Bone marrow (tissue), 2 donors: ENCODE measurements at places on chromosomes 2 and 18.

DNA sequence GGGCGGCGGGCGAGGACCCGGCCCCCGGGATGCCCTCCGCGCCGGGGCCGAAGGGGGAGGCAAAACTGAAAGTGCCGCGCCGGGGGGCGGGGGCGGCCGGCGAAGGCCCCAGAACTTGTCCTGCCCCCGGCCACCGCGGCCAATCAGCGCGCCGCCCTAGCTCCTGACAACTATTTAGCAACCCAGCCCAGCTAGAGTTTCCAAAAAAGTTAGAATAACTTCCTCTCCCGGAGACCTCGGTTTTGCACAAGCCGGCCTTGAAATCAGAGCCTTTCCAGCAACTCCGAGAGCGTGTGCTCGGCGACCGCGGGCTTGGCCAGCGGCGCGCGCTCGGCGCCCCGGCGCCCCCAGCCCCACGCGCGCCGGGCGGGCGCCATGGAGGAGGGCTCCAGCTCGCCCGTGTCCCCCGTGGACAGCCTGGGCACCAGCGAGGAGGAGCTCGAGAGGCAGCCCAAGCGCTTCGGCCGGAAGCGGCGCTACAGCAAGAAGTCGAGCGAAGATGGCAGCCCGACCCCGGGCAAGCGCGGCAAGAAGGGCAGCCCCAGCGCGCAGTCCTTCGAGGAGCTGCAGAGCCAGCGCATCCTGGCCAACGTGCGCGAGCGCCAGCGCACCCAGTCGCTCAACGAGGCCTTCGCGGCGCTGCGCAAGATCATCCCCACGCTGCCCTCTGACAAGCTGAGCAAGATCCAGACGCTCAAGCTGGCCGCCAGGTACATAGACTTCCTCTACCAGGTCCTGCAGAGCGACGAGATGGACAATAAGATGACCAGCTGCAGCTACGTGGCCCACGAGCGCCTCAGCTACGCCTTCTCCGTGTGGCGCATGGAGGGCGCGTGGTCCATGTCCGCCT is at the start of gene TWIST2:
Gene TWIST2, plus strand, starts transcription at position 245 of the 850 bp plus-strand sequence. Its CDS starts 131 bp downstream, at position 376.
- no peak for DNase-seq

GRCh38 chr18:66641056-66641455 is 37.2 kb upstream of the CDH19 start:
- DNase-seq: no peak

GRCh38 chr2:220674033-220674432 is 898.1 kb downstream of the EPHA4 start:
- no peak for DNase-seq

- DNase-seq: no peak
Observed at GRCh38 chr2:239670463-239671120, 269.8 kb upstream of the HDAC4 start.

DNA sequence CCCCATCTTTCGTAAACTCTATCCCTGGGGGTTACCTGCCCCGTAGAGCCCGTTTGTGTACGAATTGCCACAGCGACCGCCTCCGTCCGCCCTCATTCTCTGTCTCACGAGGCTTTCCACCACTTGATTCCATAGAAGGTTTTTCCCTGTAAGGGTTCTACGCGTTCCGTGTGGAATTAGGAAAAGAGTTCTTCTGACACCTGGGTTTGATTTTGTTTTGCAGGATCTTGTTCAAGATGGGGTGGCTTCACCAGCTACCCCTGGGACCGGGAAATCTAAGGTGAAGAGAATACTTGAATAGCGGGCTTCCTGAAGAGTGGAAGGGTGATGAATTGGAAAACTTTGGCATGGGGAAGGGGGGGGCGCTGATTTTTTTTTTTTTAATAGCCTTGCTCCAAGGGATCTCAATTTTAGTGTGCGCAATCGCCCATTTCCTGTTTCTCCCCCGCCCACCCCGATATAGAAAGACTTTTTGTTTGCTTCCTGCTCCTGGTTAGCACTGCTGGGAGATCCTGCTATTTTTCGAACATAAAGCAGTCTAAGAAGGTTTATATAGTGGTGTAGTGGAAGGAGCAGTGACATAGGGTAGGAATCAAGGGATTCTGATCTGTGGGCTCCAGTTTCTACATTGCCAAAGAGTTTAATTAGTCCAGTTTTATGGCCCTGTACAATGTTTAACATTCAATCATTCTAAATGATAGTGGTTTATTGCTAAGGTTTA is 564 bp downstream of the GCC2 start:
- DNase-seq: peak; percentile 20

DNA sequence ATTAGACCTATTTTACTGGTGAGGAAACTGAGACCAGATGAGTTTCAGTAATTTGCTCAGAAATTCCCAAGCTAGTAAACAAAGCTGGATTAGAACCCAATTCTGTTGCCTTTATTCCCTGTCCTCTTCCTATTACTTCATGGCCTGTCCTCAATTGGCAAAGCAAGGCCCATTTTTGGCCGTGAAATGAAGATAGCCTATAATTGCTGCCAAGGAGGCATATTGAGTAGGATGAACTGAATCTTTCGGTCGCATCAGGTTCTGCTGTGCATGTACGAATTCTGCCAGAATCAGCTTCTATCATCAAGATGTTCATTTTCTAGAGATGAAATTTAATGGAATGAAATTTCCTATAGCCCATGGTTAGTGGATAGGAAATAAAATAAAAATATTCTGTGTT is 1485.2 kb upstream of the PIK3C3 start:
- no peak for DNase-seq

DNA sequence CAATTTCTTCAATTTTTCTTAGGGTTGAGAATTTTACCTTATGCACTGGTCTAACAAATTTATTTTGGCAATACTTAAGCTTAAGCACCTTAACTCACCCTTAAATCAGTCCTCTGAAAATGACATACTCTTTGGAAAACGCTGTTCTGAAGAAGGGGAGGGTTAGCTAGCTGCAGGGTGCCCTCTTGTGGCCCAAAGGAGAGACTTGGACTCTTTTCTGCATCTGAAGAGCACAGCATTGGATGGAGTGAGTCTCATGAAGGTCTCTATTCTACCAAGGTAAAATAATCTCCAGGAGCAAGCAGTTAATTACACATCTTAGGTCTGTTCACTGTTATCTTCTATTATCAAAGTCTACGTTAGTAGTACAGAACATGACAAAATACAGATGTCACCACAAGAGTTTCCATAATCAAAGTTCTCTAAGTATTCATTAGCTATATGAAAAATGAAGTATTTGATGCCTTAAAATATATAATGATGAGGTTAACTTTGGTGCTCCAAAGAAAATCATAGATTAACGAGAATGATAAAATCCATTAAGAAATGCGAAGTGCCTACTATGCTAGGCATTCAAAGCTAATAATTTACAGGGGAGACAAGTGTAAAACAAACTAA is 24.4 kb downstream of the PUM2 start:
- DNase-seq: no peak

- DNase-seq: no peak
Observed at GRCh38 chr2:150911766-150912280, 349.8 kb downstream of the RBM43 start.

GRCh38 chr2:76307495-76307894 is 596.8 kb upstream of the GCFC2 start:
- no peak for DNase-seq

GRCh38 chr18:69996951-69997798 is 49.5 kb upstream of the CD226 start:
- DNase-seq: no peak

DNA sequence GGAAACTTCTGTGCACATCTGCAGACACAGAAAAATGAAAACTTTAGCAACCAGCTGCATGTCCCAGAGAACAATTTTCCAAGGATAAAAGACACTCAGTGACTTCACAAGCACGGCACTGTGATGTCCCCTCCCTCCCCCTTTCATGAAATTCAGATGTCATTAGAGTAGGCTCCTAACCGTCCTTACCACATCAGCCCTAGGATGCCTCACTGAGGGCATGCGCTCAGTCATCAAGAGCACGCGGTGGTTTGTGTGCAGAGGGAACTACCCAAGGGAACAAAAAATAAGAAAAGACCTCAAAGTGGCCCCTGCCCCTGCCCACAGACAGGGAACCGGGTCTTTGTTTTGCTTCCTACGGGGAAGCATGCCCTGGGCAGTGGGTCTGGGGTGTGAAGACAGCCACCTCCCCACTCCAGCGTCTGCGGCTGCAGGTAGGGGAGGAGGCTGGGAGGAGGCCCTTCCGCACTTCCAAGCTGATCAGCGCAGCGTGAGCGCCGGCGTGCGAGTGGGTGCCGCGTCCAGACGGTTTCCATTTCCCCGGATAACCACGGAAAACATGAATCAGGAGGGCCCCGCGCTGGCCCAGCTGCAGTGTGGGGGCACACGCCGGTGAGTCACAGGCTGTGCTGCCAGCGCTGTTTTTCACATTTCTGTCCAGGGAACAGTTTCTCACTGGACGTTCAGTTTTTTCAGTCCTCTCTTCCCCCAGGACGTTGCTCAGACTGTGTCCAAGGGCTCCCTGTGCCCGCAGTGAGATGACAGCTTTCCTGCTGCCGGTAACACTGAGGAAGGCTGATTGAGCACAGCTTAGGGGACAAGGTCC is 70.6 kb downstream of the COPS8 start:
- no peak for DNase-seq

DNA sequence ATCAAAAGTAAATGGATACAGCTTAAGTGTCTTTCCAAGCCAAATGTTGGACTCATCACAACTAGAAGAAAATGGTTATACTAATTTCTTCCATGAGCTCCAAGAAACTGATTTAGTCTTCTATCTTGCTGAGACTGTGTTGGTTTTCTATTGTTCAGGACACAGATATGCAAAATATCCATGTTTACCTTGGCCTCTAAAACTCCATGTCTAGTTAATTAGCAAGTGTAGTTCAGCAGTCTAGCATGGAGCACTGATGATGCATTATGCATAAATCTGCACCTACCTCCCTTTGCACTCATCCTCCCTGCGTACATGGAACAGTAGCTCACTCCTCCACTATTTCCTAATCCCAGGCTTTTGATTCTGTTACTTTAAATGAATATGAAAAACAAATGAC is 731.4 kb upstream of the CHAC2 start:
- DNase-seq: no peak

DNA sequence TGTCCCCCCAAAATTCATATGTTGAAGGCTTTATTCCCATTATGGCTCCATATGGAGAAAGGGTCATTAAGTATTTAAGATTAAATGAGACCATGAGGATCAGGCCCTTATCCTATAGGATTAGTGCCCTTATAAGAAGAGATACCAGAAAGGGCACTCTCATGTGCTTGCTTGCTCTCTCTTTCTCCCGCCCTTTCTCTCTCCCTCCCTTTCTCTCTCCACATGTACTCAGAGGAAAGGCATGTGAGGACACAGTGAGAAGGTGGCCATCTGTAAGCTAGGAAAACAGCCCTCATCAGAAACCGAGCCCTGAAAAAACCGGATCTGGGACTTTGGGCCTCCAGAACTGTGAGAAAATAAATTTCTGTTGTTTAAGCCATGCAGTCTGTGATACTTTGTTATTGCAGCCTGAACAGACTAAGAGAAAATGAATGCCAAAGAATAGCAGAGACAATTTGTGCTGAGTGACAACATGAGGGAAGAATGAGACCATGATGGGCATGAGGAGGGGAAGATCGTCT is 300.0 kb upstream of the SLC39A10 start:
- no peak for DNase-seq

DNA sequence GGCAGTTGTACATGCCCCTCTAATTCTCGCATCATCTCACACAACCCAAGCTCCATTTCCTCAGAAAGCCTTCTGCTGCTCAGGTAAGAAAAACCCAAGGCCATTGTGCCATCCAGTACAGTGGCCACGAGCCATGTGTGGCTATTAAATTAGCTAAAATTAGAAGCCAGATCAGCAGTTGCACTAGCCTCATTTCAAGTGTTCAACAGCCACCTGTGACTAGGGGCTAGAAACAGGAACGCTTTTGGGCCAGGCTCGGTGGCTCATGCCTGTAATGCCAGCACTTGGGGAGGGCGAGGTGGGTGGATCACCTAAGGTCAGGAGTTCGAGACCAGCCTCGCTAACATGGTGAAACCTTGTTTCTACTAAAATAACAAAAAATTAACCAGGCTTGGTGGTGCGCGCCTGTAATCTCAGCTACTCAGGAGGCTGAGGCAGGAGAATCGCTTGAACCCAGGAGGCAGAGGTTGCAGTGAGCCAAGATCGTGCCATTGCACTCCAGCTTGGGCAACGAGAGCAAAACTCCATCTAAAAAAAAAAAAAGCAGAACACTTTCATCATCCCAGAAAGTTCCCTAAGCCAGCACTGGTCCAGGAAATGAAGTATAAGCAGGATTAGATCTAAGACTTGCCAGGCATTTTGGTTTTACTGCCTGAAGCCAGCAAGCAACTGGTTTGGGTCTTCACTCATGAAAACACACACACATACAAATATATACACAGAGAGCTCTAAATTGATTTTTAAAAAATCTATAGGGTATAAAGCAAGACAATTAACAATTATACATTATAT is 35.7 kb downstream of the ATP8B1 start:
- DNase-seq: no peak

DNA sequence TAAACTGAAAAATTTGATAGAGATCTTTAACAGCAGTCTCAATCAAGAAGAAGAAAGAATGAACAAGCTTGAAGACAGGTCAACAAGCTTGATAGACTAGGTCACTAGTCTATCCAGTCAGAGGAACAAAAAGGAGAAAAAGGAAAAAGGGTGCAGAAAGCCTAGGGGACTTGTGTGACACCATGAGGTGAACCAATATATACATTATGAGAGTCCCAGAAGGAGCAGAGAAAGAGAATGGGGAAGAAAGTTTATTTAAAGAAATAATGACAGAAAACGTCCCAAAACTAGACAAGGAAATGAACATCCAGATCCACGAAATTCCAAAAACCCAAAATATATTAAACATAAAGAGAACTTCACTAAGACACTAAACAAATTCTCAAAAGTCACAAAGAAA is 84.5 kb downstream of the VAPA start:
- no peak for DNase-seq

DNA sequence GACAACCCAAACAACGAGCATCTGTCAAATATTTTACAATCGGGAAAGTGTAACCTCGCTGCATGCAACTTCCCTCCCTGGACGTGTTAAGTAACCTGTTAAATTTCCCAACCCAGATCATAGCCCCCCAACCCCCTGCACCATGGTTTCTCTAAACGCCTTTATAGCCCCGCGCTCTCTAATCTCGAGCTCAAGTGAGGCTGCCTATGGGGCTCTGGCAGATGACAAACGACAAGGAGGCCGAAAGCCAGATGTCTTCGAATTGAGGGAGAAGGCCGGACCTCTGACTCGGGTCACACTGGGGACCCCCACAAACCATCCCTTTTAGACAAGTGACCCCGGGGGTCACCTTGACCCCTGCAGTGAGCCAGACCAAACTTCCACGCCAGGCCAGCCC is 526 bp downstream of the COX7A2L start:
- DNase-seq: peak; percentile 40

DNA sequence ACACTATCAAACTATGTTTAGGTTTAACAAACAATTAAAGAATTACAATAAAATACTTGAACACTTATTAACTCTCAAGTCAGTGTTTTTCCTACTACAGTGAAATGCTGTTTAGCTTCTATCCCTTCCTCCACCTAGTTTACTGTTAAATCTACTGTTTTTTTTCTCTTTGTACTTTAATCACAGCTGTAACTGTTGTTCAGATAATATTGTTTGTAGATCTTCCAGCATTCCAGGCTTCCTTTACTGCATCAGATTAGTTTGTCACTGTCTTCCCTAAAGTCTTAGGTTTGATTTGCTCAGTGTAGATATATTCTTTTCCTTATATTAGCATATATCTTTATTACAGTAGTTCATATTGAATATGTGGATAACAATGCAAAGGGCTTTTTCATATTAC is 22.5 kb downstream of the BIRC6 start:
- DNase-seq: no peak

- no peak for DNase-seq
Observed at GRCh38 chr2:161208527-161209139, 48.4 kb downstream of the TANK start.
